Activated T-helper 1 cell treated with Interleukin-2 at 50 U/mL for 16 hours (primary cell): ENCODE measurements at places on chromosomes 4 and X.

DNA sequence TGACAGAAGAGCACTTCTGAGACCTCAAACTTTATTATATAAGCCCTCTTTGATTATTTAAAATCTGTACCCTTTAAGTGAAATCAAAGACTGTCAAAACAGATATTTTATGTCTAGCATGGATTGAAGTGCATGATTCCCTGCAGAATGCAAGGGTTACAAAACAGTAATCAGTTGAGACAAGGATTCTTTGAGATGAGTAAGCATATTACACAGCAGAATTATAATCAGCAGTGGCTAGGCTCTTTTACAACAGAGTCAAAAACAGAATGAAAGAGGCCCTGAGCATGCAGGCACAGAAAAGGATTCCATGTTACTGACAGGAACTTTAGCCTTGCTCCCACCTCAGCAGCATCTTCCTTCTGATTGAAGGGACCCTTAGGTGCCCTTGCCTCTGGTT lies 487.9 kb upstream of the GALNT7 start:
- no peak for DNase-seq

DNA sequence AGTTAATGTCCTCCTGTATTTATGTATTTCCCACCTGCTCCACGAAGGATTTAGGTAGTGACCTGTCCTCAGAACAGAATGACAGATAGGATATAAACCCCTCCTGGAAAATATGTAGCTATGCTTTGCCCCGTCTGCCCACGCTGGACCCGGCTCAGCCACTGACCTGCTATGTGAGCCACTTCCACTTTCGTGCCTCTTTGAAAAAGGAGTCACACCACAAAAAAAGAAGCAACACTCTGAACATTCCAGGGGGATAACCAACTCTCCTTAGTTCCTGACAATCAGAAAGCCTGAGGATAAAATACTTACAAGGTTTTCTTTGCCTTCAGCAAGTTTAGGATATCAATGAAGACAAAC lies 11.1 kb downstream of the ACSL1 start:
- DNase-seq = no peak

DNA sequence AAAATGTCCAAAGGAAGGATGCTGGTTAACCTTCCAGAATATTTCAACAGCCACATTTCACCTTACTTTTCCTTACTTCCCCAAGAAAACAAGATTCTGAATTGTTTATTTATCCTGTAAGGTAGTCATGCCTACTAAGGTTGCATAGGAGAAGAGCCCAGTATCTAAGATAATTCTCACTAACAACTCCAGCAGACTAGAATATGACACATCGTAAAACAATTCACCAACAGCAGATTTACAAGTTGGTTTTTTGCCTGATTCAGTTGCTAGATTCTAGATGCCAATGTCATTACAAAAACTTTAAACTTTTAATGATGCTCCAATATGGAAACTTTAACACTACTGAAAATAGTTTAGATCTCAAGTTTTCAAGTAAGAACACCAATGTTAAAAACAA lies 176.4 kb downstream of the IL13RA2 start:
- DNase-seq = no peak

DNA sequence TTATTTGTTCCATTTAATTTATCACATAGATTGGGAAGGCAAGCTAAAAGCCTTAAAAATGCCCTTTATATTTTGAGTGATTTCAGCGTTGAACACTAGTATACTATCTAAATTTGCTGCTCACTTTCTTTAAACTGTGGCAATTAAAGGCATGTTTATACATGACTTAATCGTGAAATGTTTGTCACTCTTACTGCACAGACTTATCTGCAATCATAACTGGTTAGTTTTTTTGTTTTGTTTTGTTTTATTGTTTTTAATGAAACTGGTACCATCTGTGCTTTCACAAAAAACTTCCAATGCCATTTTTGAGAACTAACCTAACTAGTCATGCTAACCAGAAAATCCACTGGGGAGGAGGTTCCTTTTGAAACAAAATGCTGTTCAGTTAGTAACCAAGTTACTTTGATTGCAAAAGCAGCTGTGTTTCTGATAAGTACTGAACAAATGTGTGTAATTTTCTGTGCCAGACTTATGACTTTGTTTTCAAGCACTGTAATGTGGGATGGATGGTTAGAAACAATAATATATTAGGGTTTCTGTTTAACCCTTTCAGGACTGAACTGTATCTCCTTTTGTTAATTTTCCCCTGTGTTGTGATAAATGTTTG lies 56.1 kb downstream of the CCKAR start:
- no peak for DNase-seq

GRCh38 chr4:21757248-21757647 lies 191.3 kb downstream of the KCNIP4 start:
- no peak for DNase-seq

GRCh38 chrX:136794080-136794479 lies 13.3 kb upstream of the ARHGEF6 start:
- no peak for DNase-seq

- no peak for DNase-seq
Measured at GRCh38 chr4:47654972-47655693, 170.1 kb downstream of the ATP10D start.

GRCh38 chrX:31287861-31288260 lies 216.0 kb upstream of the FTHL17 start:
- no peak for DNase-seq

GRCh38 chrX:147626605-147627004 lies 285.1 kb upstream of the FMR1 start:
- no peak for DNase-seq

GRCh38 chrX:19256986-19257385 lies 86.7 kb upstream of the PDHA1 start:
- DNase-seq = no peak

DNA sequence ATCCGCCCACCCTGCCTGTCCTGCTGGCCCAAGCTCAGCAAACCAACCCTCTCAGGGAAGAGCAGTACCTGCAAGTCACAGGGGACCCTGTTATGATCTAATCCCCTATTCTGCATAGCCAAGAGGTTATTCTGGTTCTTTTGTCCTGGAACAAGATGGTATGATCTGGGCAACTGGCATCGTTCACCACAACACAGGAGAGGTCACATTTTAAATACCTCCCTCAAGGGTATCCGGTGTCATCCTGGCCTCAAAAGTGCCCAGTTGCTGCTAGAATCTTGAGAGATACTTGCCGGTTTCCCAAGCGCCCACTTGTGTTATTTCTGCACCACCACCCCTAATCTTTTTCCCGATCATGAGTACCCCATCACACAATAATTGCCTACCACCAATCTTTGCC lies 497.5 kb downstream of the BCOR start:
- no peak for DNase-seq

- DNase-seq = no peak
Measured at GRCh38 chr4:171538601-171539100, 274.6 kb upstream of the GALNTL6 start.
